ENCODE measurements at places on chromosomes 2 and 18.

- DNase-seq = no peak
These were observed 29.3 kb downstream of the CDH20 start for GRCh38 chr18:61362511-61362910.

DNA sequence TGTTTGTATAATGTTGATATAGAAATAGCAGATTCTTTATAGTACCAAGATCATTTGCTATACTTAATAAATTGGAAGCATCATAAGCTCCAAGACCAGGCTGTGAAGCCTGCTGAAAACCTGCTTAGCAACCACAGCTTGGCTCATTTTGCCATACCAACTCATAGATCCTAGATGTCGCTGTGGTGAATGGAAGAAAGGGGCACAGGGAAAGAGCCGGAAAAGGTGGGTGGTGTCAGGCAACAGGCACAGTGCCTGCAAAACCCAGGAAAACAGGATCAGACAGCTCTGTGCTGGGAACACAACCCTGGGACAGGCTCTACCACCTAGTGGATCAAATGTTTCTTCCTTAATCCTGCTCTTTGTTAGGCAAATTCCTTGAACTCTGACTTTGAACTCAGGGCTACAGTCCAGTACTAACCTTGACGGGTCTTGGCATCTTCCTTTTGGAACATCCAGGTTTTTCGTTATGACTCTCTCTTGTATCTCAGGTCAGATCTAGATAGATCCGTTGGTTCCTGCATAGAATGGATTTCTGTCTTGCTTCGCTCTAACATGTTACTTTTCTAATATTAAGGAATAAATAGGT is 31.6 kb downstream of the TWSG1 start:
- DNase-seq = no peak

DNA sequence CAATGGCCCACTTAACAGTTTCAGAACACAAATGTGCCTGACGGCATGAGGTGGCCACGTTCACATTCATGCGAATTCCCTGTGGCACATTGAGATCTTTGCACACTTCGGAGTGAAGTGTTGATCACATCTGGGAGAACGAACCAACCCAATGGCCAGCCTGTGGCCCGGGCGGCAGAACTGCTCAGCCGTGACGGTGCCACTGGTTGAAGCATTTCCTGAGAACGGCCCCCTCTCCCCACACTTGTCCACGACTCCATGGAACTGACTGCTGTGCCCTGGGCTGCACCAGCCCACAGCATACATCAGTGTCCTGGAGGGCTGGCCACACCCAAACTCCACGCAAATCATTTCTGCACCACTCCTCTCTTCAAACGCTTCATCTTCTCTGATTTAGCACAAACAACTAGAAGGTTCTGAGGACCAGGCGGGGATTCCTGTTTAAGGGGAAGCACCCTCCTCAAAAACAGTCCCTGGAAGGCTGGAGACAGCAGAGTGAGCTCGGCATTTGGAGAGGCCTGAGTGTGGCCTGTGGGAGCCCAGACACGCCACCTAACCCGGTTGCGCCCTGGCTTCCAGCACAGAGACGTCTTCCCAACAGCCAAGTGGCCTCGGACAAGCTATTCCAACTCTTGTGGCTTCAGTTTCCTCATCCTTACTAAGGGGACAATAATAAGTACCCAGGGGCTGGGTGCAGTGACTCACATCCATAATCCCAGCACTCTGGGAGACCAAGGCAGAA is 9.9 kb upstream of the SALL3 start:
- DNase-seq = no peak

DNA sequence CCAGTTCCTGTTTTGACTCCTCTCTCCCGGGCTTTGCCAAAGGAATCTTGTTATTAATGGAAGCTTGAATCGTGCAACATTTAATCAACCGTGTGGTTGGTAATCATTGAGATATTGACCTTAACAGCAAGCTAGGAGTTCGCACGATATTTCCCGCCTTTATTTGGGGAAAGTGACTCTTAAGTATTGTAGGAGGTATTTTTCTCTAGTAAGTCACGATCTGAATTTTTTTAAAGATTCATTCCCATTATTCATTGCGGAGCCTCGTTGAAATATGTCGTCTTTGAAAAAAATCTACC is 663 bp downstream of the NUP35 start:
- no peak for DNase-seq
